ENCODE measurements at places on chromosomes 13 and 19.

DNA sequence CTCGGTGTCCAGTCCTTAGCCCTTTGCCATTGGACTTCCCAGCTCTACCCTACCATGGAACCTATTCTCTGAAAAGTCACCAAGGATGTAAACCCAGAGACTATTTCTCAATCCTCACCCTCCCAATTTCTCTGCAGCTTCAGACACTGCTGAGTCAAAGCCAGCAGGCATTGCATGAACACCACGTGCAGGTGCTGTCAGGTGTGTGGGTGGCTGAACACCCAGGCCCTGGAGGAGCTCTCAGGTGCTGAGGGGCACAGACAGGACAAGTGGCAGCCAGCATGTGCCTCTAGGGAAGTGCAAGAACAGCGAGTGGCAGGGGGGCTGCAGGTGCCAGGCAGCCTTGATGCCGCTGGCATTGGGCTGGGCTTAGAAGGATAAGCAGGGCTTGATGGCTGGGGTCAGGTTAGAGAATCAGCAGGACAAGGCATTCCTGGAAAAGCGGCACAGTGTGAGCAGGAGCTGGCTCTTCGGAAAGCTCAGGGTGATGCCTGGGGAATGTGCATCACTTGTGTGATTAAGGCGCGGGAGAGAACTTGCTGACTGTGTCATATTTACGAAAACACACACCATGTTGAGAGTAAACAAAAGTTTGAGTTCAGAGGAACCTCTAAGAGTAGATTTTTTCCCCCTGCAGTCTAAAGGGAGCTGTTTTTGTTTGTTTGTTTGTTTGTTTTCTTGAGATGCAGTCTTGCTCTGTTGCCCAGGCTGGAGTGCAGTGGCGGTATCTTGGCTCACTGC lies 83.8 kb downstream of the LNX2 start:
- no peak for DNase-seq

DNA sequence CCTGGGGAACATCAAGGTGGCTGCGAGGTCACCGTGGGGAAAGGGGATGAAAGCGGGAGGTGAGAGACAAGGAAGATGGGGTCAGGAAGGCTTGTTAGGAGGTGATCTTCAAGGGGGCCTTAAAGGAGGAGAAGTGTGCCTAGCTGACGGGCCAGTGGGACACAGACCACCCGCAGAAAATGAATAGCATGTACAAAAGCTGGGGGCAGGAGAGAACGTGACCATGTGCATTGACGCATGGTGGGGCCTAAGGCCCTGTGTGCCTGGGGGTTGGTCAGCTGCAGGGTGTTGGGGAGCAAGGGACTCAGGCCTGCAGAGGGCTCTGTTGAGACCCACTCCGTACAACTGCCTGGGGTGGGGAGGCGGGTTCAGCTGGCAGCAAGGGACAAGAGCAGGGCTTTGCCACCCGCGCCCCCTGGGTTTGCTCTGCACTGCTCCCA lies 5.9 kb downstream of the RAB8A start:
- DNase-seq: no peak

GRCh38 chr19:31500946-31501345 lies 151.7 kb upstream of the TSHZ3 start:
- no peak for DNase-seq

DNA sequence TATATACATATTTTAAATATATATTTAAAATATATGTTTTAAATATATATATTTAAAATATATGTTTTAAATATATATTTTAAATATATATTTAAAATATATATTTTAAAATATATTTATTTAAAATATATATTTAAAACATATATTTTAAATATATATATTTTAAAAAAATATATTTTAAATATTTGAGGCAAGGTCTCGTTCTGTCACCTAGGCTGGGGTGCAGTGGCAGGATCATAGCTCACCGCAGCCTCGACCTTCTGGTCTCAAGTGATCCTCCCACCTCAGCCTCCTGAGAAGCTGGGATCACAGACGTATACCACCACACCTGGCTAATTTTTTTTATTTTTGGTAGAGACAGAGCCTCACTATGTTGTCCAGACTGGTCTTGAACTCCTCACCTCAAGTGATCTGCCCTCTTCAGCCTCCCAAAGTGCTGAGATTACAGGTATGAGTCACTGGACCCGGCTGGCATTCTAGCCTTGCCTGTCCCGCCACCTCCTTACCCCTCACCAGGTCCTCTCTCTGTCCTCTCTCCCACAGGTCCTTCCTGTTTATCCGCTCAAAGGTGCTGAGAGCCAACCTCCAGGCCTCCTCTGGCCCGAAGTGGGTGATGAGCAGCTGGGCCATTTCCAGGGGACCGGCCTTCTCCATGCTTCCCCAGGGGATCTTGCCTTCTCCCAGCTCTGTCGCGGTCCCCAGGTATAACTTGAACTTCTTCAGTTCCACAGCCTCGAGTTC lies 564 bp downstream of the NLRP12 start:
- DNase-seq: no peak

DNA sequence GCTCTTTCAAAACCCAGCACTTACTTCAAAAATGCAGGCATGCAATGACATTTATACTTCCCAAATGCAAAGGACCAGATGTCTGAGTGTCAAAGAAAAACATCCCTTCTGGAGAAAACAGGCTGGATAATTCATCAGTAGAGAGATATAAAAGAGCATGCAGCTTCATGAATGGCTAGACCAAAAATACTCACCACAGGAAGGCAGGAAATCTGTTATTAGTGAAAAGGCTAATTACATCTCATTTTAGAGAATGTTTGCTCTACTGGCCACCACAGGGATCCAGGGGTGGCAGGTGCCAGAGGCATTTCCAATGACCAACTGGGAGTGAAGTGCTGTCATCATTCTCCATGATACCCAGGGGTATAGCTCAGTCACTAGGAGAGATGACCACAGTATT lies 106.5 kb downstream of the LHFPL6 start:
- DNase-seq: no peak

GRCh38 chr13:109160887-109161669 lies 531.7 kb downstream of the MYO16 start:
- DNase-seq: no peak

GRCh38 chr13:86810361-86810760 lies 860.8 kb upstream of the SLITRK5 start:
- DNase-seq: no peak

GRCh38 chr13:110529522-110530311 lies 31.8 kb downstream of the RAB20 start:
- DNase-seq: no peak

DNA sequence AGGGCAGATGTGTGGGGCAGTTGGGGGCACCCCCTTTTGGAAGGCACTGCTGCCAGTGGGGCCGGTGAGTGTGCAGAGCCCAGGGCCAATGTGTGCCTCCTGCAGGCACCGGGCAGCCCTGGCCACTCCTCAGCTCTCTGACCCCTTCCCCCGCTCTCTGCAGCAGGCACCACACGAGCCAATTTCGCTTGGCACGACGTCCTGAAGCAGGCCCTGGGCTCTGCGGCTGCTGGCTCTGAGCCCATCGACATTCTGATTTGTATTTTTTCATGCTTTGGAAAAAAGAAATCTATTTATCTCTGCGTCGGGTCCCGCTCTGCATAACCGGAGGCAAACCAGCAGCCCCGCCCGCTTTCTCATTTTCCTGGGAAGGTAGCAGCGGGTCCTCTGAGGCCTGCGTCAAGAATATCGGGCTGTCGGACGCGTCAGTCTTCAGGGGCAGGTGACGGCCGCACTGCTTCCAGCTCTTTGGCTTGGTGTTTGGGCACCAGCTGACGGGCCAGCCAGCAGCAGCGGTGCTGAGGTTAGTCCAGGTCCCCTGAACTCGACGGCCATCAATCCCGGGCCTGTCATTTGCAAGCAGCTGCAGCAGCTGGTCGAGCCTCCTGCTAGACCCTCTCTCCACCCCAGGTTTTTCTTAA lies 134.3 kb downstream of the KDM4B start:
- DNase-seq: no peak

GRCh38 chr19:6706633-6706958 lies 13.9 kb downstream of the C3 start:
- no peak for DNase-seq

GRCh38 chr19:19459707-19460251 lies 54.3 kb downstream of the GATAD2A start:
- no peak for DNase-seq

DNA sequence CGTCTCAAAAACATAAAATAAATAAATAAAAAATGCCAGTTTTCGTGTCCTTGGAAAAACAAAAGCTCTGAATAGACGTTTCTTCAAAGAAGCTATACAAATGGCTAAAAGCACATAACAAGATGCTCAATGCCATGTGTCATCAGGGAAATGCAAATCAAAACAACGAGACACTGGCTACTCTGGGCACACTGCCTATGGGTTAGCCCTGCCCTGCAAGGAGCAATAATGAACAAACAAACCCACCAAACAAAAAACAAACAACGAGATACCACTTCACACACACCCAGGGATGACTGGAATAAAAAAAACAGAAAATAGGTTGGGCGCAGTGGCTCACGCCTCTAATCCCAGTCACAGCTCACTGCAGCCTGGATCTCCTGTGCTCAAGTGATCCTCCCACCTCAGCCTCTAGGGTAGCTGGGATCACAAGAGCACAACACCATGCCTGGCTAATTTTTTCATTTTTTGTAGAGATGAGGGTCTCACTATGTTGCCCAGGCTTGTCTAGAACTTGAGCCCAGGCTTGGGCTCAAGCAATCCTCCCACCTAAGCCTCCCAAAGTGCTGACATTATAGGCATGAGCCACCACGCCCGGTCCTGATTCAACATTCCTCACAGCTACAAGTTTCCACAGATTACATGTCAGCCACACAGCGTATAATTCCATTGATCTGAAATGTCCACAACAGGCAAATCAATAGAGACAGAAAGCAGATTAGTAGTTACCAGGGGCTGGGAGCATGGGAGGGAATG lies 15.5 kb upstream of the ISYNA1 start:
- no peak for DNase-seq

All from left renal cortex interstitium (tissue), 4 donors.